Gastrocnemius medialis (tissue), 4 donors: ENCODE measurements at places on chromosomes 16 and 17. TPM values are rescaled to one million over a fixed set of nuclear protein-coding genes. Genes with fewer than 3 reads are reported as not detected.

CCL1 gene
- total RNA-seq: not detected

TMC7 gene
- 0.72 TPM for total RNA-seq

CFAP97D1 gene
- not detected for total RNA-seq

FNDC8 gene
- total RNA-seq: not detected

C16orf87 gene
- 13.5 TPM for total RNA-seq

ASIC2 gene
- total RNA-seq: not detected

DNA sequence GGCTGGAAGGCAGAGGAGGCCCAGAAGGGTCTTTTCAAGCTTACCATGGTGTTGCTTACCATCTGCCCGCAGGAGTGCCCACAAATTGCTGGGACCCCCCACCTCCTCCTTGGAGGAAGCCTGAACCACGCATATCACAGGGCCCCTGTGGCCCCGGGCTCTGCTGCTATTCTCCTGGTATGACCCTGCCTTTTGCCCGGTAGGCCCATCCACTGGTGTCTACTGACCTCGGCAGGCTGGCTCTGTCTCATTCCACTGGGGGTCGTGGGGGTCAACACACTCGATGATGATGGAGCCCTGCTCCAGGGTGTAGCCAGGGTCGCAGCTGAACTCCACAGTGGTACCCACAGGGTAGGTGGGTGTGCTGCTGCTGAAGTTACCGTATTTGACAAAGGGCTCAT, 8.2 kb upstream of the PHF12 start:
- DNase-seq: no peak

DNA sequence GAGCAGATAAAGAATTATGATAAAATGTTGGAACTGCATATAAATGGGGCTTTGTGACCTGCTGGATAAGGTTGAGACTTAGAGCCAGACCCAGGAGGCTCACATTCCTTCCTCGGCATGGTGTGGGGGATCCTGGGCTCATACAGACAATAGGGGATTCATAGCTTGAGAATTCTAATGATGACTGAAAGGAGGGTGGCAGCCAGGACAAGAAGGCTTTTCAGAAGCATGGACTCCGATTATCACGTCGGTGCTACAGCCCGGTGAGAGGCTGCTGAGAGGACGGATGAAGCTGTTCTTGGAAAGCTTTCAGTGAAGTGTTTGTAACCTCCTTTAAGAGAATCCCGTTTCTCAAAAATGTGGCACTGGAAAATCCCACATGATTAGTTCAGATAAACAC, 167.2 kb downstream of the ANKFN1 start:
- DNase-seq: no peak

GRCh38 chr17:56367366-56367765, 214.1 kb downstream of the ANKFN1 start:
- no peak for DNase-seq
